Activated T-helper 1 cell treated with Interleukin-2 at 50 U/mL for 16 hours (primary cell): ENCODE measurements at places on chromosomes 1 and 21.

DNA sequence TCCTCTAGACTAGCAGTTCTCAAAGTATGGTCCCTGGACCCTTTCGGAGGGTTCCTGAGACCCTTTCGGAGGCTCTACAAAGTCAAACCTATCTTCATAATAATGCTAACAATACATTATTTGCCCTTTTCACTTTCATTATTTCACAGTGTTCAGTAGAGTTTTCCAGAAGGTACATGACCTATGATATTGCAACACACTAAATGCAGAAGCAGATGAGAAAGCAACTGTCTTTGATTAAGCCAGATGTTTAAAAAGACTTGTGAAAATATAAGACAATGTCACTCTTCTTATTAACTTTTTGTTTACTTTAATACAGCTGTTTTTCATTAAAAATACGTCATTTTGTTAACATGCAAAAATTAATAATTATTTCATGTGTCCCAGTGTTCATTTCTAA, 5.8 kb downstream of the KCNJ10 start:
- DNase-seq = no peak

DNA sequence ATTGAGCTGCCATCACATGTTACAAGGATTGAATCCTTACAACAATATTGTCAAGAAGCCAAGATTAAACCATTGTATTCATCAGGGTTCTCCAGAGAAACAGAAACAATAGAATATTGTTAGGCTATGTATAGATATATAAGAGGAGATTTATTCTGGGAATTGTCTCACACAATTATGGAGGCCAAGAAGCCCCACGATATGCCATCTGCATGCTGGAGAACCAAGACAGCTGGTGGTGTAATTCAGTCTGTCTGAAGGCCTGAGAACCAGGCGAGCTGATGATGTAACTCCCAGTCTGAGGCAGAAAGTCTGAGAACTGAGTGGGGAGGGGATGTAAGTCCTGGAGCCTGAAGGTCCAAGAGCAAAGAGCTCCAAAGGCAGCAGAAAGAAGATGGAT, 14.5 kb upstream of the TTF2 start:
- DNase-seq = no peak

DNA sequence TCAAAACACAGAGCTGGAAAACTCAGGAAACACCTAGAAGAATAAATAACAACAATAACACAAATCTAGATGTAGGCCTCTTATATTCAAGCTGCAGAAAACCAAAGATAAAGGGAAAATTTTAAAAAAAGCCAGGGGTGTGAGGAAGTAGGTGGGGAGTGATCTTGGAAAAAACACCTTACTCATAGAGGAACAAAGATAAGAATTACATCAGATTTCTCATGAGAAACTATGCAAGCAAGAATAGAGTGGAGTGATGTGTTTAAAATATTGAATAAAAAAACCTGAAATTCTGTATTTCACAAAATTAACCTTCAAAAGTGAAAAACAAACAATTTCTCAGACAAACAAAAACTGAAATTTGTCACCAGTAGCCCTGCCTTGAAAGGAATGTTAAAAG, 265.5 kb upstream of the RGS18 start:
- DNase-seq = no peak

DNA sequence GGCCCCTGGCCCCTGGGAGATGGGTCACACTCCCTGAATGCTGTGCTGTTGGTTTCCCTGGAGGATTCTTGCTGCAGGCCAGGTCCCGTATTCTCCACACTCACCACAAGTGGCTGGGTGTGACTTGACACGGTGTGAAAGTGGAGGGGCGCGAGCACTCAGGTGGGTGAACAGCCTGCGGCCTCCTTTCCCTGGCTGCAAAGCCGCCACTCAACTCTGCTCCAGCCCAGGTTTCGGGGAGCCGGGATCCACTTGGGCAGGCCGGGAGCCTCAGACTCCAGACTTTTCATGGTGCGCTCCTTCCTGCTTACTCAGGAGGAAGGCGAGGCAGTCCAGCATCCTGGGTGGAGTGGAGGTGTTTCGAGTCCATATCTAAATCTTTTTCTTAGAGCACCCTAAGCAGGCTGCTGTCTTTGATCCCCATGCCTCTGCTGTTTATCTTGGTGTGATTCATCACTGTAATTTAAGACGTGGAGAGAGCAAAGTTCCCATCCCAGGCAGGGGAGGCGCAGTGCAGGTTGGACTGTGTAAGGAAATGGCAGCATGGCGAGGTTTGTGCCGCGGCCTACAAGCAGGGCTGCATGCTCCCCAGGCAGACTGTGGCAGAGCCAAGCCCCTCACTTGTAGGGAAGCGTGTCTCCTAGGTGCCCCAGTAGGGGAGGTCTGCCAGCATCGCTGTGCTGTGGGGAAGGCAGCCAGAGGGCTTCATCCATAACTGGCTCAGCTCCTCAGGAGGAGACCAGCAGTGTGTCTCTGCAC, 29.6 kb downstream of the VANGL1 start:
- no peak for DNase-seq

DNA sequence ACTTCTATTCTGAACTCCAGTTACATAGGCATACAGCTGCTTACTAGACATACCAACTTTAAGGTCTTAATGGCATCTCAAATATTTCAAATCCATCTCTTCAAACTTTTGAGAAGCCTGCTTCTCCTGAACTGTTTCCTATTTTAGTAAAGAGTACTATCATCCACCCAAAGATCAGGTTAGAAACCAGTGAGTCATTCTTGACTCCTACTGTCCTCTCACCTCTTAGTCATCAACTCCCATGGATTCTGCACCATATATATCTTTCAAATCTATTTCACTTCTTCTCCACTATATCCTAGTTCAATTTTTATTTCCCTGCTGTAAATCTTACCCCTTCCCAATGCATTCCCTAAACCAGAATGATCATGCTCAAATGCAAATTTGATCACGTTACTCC, 18.1 kb upstream of the BEND5 start:
- no peak for DNase-seq

DNA sequence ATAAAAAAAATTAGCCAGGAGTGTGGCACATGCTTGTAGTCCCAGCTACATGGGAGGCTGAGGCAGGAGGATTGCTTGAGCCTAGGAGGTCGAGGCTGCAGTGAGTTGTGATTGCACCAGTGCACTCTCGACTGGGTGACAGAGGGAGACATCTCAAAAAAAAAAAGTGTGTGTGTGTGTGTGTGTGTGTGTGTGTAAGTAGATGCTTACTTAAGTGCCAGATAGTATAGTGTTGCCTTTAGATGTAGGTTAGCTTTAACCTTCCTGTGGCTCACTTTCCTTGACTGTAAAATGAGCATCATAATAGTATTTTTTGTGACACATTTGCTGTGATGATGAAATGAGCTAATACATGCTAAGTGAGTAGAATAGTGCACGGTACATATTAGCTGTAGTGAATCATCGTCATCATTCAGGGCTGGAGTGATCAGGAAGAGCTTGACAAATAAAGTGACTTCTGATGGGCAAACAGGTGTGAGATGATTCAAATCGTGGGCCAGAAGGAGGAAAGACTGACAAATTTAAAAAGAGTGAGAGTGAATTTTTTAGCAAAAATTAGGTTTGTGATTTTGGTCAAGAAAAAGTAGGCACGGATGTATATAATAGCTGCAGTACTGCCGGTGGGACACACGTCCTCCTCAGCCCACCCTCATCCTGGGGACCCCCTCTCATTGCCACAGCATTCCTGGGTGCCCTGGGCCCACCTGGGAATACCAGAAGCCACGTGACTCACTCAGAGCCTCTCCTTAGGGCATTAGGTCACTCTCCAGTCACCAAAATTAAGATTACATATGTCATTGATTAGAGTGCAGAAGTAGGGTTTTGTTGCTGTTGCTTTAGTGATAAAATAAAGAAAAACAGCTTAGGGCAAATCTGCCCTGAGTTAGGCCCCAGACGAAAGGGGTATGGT, 33.9 kb downstream of the EIF2D start:
- no peak for DNase-seq

- no peak for DNase-seq
Observed at GRCh38 chr1:166391279-166392066, 224.7 kb upstream of the FAM78B start.

DNA sequence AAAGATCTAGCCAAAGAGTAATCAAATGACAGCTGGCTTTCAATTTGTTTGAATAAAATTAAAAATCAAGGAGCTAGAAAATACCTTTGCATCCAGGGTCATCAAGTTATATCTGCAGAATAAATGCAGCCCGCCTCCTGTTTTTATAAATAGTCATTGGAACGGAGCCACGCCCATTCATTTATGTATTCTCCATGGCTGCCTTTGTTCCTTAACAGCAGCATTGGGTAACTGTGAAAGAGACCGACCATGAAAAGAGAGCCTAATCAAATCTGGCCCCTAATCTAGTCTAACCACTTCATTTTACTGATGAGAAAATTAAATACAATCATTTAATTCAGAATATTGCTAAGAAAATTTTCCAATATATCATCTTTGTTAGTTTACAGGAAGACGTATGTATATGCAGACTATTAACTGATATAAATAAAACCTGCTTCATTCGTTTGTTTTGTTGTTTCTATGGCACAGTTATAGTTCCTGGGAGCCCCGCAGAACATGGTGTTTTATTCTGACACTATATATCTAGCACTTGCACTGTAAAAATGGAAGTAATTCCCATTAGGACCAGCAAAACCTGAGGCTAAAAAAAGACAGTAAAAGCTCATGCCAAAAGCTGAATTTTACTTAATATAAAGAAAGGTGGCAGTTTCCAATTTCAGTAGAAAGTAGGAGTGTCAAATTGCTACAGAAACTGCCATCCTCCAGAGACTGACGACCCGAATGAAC, 111.8 kb upstream of the PALMD start:
- no peak for DNase-seq

DNA sequence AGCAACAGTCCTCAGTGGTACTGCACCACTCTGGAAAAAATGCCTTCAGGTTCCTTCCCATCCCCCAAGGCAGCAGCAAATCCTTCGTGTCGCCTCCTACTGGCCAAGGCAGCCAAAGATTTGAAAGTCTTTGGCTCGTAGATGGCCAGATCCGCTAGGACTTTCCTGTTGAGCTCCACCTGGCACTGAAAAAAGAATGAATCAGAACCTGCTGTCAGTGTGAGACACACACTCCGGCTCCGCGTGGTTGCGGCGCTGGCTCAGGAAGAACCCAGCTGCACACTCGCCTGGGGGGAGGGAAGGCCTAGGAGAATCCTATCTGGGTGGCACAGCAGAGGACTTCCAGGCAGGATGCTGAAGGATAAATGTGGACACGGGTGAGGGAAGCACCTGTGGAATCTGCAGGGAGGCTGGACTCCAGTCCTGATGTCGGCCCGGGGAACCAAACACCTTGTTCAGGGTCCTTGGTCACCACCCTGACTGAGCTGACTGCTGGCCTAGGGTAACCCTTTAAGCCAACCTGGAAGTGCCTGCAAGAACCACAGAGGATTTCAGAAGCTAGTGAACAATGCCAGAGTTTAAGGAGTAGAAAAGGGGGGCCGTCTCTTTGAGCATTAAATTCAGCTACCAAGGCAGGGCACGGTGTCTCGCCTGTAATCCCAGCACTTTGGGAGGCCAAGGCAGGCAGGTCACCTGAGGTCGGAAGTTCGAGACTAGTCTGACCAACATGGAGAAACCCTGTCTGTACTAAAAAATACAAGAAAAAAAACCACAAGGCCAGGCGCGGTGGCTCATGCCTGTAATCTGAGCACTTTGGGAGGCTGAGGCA, 3.2 kb upstream of the CCNL2 start:
- no peak for DNase-seq

DNA sequence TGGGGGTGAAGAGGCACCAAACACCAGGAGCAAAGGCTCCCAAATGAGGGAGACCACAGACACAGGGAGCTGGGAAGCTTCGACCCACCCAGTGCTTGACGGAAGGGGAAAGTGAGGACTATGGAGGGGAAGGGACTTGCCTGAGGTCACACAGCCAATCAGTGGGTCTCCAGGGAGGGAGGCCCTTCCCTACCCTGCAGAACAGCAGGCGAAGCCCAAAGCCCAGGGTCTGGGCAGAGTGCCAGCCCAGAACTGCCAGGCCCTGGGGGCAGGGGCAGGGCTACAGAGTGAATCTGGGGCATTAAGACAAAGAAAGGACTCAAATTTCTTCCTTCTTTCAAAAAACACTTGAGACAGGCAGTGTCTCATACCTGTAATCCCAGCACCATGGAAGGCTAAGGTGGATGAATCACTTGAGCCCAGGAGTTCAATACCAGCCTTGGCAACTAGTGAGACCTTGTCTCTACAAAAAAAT, 45.5 kb upstream of the ECE1 start:
- no peak for DNase-seq
